ENCODE measurements at places on chromosomes 12 and 14. TPM values are rescaled to one million over a fixed set of nuclear protein-coding genes. Genes with fewer than 3 reads are reported as not detected.

Gene CFAP54
- total RNA-seq: 1.5 TPM

Gene RERGL
- not detected for total RNA-seq

Gene TMEM229B
- 0.24 TPM for total RNA-seq

Gene GRIP1
- 3.3 TPM for total RNA-seq

Gene DDN
- total RNA-seq: 0.69 TPM

Gene GLS2
- total RNA-seq: not detected

Gene PRB2
- total RNA-seq: not detected

Gene C12orf50
- total RNA-seq: not detected

Gene RDH16
- 0.16 TPM for total RNA-seq

Gene SIX1
- 9.3 TPM for total RNA-seq

Gene LRRC43
- not detected for total RNA-seq

Gene CEP290
- 8.7 TPM for total RNA-seq

Gene GPR137C
- total RNA-seq: not detected

Gene ARHGAP9
- 0.43 TPM for total RNA-seq

Gene GNB3
- total RNA-seq: 1.9 TPM

Gene DEGS2
- 2.4 TPM for total RNA-seq

Gene CDCA3
- 88.0 TPM for total RNA-seq

Gene RD3L
- total RNA-seq: not detected

Gene EIF2S3B
- 0.52 TPM for total RNA-seq

Gene KRT73
- not detected for total RNA-seq

Gene STAC3
- total RNA-seq: 0.16 TPM

Gene TMEM30B
- total RNA-seq: 0.21 TPM

Gene RNASE1
- total RNA-seq: 0.29 TPM

Gene ENDOU
- total RNA-seq: not detected

Gene REM2
- total RNA-seq: 0.29 TPM

Gene MLF2
- total RNA-seq: 275 TPM

Gene ISCU
- 96.2 TPM for total RNA-seq

Gene HOXC10
- 2.7 TPM for total RNA-seq

Gene IFI27
- 1.2 TPM for total RNA-seq

Gene KCNMB4
- total RNA-seq: 0.15 TPM

Gene CLEC4D
- not detected for total RNA-seq

Gene CCDC196
- not detected for total RNA-seq

Gene ACOT4
- 2.1 TPM for total RNA-seq

Gene SERPINA9
- 0.13 TPM for total RNA-seq

Gene CACNA1C
- total RNA-seq: not detected

Gene KRT85
- total RNA-seq: not detected

Gene IGFBP6
- total RNA-seq: 240 TPM

Gene DYNC1H1
- total RNA-seq: 275 TPM

Gene MORN3
- total RNA-seq: 0.23 TPM

Gene C12orf54
- total RNA-seq: not detected

Gene NAV3
- 15.7 TPM for total RNA-seq

Gene CCDC91
- total RNA-seq: 24.6 TPM

Gene TNFAIP2
- 415 TPM for total RNA-seq

All from A549 treated with DMSO at 1 μM for 4 hours (cell line).